ENCODE measurements at places on chromosomes 3 and 15.

DNA sequence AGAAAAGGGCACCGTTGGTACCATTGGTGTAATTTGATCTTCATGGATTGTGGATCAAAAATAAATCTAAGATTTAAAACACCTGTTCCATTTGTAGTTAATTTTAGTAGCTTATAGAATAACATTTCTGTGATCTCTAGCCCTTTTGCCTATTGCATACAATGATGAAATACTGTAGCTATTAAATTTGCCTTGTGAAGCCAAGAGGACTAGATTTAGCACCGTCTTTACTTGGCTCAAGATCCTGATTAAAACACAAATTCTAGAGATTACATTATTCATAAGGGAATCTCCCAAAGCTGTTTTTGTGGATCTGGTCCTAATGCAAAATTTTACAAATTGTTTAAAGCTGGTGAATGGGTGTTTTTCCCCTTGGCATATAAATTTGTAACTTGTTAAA lies 8.2 kb downstream of the TBC1D23 start:
- DNase-seq: no peak

- DNase-seq: peak; percentile 21
These were observed 54.0 kb downstream of the TAFA4 start for GRCh38 chr3:68878322-68878721.

DNA sequence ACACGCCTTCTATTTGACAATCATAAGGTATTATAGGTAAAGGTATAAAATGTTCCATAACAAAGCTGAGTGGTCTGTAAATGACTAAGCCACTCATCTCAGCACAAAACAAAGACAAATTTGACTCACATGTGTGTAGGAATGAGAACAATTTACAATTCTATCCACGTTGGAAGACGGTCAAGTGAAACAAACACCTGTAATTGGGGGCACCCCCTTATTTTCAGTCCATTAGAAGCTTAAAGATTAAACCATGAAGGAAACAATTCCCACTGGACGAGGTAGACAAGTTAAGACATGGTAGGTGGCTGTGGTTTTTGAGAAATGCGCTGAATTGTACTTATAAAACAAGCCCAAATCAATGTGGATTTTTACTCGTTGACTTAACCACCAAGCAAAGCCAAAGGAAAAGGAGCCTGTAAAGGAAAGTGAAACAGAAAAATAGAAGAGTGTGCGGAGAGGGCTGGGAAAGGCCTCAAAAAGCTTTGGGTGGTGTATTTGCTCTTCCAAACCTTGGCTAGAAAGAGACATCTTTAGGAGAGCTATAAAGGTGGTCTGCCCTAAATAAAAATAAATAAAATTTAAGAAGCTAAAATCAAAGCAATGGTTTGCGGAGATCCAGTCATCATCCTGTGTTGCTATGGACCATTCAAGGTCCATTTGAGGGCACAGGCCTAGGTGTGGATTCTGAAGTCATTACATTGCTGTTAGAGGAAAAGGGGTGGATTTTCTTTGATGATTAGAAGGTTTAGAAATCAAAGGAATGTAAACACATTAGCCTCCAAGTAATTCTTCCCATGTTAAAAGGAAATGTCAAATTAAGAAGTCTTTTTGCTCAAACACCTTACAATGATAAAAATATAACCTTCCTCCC lies 135.0 kb downstream of the TFG start:
- DNase-seq: no peak

DNA sequence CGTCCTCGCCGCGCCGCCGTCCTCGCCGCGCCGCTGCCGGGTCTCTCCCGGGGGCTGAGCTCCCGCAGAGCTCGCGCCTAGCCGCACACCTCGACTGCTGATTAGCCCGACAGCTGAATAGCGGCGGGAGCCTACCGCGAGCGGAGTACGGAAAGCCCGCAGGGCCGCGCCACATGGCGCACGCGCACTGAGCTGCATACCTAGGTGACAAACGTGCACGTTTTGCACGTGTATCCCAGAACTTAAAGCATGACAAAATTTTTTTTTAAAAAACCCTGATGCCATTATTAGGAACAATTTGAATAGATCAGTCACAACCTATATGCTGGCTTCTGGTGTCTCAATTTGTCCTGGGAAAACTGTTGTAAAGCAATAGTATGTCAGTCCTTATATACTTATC lies at the start of gene GOLGA8A:
Gene GOLGA8A, minus strand, starts transcription at position 122 of the 400 bp plus-strand sequence. CDS start 48,117 bp downstream, outside the sequence.
- peak; percentile 80 for DNase-seq

GRCh38 chr3:171396048-171396447 lies 64.2 kb downstream of the TNIK start:
- no peak for DNase-seq

DNA sequence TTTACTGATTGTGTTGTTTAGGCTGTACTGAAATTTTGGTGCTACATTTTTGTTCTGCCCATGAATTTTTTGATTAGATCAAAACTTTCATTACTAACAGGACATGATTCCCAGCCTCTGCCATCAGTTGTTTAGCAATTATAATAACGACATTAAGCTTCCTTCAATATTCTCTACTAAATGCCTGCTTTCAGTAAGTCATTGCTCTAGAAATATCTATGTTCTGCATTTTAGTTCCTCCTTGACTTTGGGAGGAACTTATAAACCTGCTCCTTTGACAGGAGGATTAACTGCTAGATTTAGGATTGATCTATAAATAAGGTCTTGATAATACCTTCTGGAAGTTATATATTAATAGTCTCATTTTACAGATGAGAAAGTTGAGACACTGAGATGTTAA lies 269.1 kb downstream of the RAP2B start:
- DNase-seq: no peak

- DNase-seq: no peak
These were observed 66.4 kb downstream of the LMCD1 start for GRCh38 chr3:8567784-8568575.

DNA sequence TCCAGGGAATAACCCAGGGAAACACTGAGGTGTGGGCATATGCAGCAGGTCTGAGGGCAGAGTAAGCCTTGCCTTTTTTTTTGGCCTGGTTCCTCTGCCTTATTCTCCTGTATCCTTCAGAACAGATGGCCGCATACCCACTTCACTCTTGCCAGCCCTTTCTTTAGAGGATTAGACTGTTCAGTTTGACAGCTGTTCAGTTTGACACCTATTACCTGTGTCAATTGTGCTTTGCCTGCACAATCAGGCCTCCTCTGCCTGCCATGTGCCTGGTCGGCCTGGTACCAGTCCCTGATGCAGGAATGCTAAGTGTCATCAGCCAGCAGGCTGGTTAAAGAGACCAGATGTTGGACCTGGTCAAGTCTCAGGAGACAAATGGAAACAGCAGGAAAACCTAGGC lies 22.3 kb downstream of the TM6SF1 start:
- no peak for DNase-seq

DNA sequence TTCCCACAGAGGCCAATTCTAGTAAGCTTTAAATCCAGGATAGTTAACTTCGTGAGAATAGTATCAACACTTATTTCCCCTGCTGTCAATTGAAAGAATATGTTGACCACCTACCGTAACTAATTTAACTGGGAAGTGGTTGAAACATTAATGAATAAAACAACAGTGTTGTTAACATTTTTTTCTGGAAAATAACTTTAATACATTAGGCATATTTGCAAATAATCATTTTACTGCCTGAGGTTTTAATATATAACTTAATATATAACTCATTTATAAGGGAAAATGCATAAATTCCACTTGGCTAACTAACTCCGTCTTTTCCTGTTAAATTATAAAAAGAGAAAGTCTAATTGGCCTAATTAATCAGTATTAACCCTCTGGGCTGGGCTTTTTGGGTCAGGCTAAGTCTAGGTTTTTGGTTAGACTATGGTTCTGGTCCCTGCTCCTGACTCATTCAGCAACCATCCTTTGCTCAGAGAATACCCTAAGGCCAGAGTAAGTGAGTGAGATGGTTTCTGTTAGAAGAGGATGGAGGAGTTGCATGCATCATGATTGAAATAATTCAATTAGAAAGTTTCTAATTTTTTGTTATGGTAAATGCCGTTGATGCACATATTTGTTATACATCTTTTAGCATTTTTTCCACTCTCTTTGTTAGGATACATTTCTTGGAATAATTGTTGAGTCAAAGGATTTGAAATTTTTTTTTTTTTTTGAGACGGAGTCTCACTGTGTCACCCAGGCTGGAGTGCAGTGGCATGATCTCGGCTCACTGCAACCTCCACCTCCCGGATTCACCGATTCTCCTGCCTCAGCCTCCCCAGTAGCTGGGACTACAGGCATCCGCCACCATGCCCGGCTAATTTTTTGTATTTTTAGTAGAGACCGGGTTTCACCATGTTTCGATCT lies 10.8 kb upstream of the SKIL start:
- DNase-seq: no peak

DNA sequence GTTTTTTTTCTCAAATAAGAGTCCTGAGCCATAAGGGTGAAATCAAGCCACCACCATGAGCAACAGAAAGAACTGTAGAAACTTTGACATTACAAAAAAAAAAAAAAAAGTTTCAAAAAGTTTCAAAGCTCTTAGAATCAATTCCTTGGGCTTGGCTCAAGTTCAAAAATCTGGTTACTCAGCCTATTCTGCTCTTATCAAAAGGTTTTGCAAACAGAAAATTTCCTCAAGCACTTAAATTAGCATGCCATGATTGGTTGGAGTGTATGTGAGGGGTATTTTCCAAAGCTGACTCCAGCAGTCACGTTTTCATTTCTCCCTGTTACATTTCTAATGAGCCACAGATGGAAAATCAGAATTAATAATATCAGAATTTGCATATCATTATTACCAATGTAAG lies 12.1 kb upstream of the PEX5L start:
- no peak for DNase-seq

- no peak for DNase-seq
These were observed 23.2 kb downstream of the MINAR1 start for GRCh38 chr15:79455361-79455760.

- DNase-seq: no peak
These were observed 51.0 kb downstream of the VGLL4 start for GRCh38 chr3:11592445-11593298.

DNA sequence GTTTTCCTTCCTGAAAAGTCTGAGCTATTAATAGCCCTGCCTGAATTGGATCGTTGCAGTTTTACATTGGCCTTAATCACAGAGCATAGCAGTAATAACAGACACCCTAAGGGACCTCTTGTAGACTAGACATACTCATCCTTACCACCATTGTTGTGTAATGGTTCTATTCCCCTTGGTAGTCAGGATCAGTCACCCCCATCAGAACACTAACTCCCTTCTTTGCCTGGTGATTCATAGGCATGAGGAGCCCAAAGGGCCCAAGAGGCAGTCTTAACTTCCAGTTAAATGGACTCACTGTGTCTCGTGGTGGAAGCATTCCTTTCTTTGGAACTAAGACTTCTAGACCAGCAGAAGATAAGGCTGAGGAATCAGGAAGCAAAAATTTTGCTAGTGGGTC lies 20.2 kb downstream of the CGGBP1 start:
- DNase-seq: no peak

GRCh38 chr3:20997183-20997582 lies 753.8 kb downstream of the ZNF385D start:
- no peak for DNase-seq

DNA sequence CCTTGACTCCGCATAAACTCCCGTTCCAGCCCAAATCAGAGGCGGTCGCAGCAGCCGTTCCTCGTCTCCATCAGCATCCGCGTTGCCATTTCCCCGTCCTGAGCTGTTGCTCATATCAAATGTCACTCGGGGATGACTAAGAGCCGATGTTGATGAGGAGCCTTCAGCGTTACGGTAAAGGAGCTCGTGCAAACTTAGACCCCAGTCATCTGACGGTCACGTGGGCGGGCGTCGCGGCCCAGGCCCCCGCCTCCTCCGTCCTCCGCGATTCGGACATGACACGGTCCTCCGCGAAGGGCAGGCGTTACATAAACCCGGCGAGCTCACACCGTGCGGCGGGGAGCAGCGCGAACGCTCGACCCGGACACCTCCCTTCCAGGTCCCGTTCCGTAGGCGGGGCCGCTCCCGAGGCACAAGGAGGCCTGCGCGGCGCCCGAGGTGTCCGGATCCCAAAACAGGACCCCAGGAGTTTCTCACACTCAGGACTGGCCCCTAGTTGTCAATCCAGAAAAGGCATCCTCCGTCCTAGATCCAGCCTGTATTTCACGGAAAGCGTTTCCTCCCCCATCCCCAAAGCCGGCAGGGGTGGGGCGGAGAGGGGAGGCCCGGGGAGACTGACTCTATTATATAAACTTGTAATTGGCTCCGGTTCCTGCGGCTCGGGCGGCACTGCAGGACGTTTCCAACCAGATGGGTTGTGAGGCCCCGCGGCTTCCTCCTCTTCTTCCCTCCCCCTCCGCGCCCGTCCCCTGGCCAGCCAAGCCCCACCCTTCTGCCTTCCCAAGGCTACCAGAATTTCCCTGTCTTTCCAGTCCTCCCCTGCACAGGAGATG lies 100.0 kb upstream of the IGF1R start:
- DNase-seq: peak; percentile 87

DNA sequence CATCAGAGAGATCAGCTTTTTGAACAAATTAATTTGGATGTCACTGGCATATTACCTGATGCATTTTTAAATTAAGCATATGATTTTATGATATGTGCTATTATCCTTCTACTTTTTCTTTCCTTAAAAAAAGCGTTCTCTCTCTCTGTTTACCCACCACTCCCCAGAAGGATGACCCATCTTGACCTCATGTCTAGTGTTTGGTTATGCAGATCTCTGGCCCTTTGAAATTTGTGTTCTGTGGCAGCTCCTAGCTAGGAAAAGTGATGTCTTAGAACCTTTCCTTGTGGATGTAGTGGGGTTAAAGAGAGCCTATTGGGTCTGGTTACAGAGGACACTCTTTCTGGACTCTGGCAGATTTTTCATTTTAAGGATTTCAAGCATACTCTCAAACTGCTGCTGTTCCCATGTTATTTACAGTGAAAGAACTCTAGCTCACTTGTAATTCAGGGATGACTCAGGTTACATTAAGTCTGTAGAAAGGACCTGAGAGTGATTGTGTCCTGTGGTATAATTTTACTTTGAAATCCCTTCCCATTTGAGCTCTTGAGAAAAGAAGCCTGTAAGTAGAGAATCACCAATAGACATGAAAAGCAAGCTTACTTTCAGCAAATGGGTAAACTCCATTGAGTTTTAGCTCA lies 23.8 kb downstream of the ARHGEF26 start:
- DNase-seq: no peak

DNA sequence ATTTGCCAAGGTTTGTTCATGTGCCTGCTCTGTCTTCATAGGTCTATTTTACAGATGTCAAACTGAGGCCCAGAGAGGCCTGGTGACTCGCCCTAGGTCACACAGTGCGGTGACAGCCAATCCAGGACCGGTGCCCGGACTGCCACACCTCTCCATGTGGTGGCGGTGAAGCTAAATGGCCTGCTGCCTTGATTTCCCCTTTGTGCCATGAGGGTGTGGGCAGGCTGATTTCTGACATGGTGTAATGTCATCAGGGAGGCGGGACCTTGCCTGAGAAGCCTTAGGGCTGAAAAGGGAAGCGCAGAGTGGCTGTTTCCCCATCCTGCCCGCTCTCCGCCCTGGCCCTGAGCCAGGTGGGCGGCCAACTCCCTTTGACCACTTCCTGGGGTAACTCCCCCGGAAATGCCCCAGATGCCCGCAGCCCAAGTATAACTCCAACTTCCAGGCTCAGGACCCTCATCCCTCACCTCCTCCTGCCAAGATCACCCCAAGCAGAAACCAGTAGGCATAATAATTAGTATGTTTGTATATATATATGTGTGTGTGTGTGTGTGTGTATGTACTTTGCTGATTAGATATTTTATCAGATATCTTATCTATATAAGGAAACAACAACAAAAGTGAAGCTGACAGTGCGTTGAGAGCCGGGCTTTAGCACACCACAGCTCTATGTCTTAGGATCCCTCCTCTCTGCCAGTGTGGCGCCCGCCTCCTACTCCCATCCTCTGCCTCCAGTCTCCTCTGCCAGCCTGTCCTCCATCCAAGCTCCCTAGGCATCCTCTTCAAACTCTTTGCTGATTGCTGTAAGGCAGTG lies 63.9 kb downstream of the IQSEC1 start:
- DNase-seq: no peak

- DNase-seq: no peak
These were observed 551.7 kb downstream of the NR2F2 start for GRCh38 chr15:96882121-96882772.
